ENCODE measurements at places on chromosomes 3 and 15.

- DNase-seq = peak; percentile 8
These were observed 373.7 kb upstream of the NECTIN3 start for GRCh38 chr3:110697961-110698360.

DNA sequence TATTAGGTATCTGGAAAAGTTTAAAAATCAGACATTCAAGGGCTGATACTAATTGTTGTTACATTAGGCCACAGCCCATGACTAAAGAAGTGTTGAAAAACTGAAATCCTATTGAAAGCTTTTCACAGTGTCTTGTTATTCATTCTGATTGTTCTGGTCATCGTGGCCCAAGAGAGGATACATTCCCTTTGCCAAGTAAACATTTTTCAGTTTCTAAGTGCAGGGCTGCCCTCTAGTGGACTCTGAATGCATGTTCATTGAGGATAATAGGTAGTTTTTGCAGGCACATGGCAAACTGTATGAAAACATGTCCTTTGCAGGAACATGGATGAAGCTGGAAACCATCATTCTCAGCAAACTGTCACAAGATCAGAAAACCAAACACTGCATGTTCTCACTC, 181.1 kb downstream of the MYRIP start:
- DNase-seq = no peak

- DNase-seq = no peak
These were observed 110.2 kb downstream of the RORA start for GRCh38 chr15:61118885-61119284.

DNA sequence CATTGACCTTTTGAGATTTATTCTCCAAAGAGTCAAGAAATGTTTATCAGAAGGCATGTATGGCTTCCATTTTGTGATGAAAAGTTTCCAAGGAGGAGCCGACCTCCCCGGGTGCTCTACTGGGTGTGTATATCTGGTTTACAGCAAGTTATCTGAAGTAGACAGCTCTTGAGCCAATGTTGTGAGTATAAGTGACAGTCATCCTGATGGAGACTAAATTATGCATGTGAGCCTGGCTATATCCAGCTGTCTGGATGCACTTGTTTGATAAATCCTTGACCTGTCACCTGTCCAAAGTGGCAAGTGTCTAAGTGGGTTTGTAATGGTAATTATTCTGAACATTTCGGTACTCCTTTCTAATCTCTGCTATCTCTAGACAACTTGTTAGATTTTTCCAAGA, 142.2 kb downstream of the NR2F2 start:
- no peak for DNase-seq

DNA sequence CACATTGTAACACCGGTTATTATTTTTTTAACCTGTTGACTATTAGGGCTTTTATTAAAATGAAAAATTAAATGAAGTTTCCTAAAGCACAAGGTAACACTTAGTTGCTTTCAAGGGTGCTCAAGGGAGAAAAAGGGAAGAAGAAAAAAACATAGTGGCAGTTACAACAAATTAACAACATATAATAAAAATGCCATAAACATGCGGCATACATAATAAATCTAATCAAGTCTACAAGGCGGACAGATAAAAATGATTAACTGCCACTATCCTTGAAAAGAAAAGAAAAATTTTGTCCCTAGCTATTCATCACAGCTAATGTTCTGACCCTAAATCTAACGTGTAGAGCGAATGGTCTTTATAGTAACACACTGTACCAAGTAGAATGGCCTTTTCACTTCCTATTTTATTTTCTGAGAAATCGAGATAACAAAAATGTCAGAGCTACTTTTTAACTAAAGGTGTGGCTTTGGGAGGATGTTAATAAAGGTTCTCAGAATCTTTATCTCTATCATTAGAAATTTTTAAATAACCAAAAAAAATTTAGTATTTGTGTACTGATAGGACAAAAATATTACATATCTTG, 194.9 kb downstream of the FOXP1 start:
- no peak for DNase-seq

GRCh38 chr3:24494618-24495325, at the start of gene THRB:
Gene THRB, minus strand, starts transcription at chr3:24494850.
- no peak for DNase-seq

- DNase-seq = no peak
These were observed 133.3 kb downstream of the GRM7 start for GRCh38 chr3:6994081-6994668.

- no peak for DNase-seq
These were observed 97.1 kb downstream of the MEGF11 start for GRCh38 chr15:66156310-66156975.

- DNase-seq = no peak
These were observed 10.5 kb downstream of the TTC23 start for GRCh38 chr15:99238849-99239248.

- DNase-seq = no peak
These were observed 8.6 kb downstream of the FBXL22 start for GRCh38 chr15:63605816-63606215.

DNA sequence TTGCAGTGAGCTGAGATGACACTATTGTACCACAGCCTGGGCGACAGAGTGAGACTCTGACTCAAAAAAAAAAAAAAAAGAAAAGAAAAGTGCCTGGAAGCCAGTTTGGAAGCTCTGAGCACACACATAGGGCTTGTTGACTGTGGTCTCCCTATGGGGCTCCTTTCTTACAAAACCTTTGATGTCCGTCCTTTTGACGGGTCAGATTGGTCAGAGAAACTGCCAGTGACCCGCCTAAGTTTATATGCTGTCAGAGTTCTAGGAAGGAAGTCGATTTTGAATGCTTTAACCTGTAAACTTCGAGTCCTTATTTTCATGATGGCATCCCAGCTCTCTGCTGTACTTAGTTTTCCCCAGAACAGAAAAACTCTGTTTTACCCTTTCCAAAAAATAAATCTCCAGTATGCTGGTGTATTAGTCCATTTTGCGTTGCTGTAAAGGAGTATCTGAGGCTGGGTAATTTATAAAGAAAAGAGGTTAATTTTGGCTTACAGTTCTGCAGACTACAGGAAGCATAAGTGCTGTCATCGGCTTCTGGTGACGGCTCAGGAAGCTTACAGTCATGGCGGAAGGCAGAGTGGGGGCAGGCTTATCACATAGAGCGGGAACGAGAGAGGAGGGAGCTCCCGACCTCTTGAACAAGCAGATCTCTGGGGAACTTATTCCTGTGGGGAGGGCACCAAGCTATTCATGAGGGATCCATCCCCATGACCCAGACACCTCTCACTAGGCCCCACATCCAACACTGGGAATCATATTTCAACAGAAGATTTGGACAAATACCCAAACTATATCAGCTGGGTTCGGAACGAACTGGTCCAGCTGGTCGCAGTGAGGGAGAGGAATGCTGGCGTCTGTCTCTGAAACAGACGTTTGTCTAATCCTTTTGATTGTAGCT, 72.3 kb downstream of the LMLN start:
- DNase-seq = no peak

- no peak for DNase-seq
These were observed 486.3 kb upstream of the PROK2 start for GRCh38 chr3:72271216-72271615.

GRCh38 chr3:15429080-15429479, 1.7 kb downstream of the EAF1 start:
- DNase-seq = no peak

- no peak for DNase-seq
These were observed 596.2 kb upstream of the UBE2E2 start for GRCh38 chr3:22606938-22607337.

- DNase-seq = no peak
These were observed 691.7 kb upstream of the CBLB start for GRCh38 chr3:106560451-106560966.
